ENCODE measurements at places on chromosomes 12 and 14.
A peak's percentile ranks its signal among the peaks of the same experiment; 100 is the strongest.

- DNase-seq = no peak
These were observed 6.0 kb upstream of the IFT81 start for GRCh38 chr12:110117956-110118685.

- no peak for DNase-seq
These were observed 35.7 kb downstream of the RAB21 start for GRCh38 chr12:71790331-71790730.

DNA sequence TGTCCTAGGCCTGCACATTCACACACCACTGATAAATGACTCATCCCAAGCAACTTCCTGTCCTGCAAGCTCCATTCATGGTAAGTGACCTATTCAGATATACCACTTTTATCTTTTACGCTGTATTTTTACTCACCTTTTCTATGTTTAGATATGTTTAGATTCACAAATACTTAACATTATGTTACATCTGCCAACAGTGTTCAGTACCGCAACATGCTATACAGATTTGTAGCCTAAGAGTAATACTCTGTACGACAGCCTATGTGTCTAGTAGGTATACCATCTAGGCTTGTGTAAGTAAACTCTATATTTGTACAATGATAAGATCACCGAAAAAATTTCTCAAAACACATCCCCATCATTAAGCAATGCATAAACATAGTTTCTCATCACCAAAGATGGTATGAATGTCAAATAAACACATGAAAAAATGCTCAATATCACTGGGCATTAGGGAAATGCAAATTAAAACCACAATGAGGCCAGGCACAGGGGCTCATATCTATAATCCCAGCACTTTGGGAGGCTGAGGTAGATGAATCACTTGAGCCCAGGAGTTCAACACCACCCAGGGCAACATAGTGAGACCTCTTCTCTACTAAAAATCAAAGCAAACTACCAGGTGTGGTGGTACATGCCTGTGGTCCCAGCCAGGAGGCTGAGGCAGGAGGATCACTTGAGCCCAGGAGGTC is 20.7 kb downstream of the ATXN2 start:
- no peak for DNase-seq

GRCh38 chr12:78928200-78929074 is 63.9 kb downstream of the SYT1 start:
- no peak for DNase-seq

- no peak for DNase-seq
These were observed 33.0 kb downstream of the MRPS35 start for GRCh38 chr12:27743601-27744000.

DNA sequence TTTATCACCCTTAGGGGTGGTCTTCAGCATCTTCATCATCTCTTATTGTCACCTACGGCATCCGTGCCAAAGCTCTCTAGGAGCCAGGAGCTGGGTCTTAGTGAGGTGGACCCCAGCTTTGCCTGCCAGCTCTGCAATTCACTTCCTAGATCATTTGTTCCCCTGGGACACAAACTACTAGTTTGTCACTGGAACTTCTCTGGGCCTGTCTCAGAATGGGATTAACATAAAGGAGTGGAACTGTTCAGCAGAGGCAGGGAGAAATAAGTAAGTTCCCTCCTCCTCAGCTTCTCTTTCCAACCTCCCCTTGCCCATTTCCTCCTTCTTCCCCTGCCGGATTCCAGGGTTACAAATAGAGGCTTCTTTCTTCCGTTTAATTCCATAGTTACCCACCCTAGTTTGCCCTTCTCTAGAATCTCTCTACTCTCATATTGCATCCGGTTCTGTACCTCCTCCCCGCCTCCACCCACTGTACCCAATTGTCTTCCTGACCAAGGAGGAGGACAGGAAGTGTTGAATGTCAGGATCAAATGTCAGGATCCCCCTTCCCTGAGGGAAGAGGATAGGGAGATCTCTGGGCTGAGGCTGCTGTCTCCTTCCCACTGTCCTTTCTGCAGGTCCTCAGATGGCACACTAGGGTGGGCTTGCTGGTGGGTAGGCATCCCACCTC is 25.0 kb downstream of the LARP4 start:
- DNase-seq = no peak

DNA sequence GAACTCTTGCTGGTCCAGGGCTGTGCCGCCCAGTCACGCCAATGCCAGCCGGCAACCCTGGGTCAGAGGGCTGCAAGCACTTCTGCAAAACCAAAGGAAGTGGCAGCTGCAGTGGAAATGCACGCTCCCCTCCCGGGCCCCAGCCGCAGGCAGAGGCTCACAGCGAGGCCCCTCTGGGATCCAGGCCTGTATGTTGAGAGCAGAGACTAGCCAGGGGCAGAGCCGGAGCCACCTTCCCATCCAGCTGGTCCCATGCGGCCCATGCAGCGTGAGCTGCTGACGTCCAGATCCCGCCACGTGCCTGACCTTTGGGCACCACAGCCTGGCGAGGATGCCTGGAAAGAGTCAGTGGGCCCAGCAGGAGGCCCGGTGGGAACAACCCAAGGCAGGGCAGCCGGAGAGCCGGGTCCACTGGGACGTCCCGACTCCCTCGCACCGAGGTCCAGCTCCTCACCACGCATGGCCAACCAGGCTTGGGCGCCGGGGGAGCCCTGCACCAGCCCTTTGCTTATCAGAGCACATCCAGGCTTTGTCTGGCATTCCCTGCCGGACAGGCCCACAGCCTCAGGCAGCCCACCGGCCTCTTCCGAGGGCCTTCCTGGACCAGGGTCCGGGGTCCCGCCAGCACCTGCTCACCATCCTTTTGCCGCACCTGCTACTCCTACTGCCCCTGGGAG is 4.3 kb downstream of the GPR132 start:
- DNase-seq = no peak

DNA sequence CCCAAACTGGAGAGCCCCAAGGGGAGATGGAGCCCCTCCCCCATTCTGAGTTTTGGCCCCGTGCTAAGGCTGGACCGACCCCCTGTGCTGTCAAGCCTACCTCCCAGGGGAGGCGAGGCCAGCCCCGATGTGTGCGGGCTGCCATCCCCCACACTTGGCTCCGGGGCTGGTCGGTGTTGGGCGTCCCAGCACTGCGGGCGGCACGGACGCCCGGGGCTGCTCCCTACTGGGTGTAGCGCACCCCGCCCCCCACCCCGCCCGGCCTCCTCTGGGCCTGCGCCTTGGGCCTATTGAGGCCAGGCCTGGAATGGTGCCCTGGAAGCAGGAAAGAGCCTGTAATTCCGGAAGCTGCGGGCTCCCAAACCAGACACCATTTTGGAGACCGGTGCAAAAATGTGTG is 2.6 kb downstream of the DCAF4 start:
- no peak for DNase-seq

DNA sequence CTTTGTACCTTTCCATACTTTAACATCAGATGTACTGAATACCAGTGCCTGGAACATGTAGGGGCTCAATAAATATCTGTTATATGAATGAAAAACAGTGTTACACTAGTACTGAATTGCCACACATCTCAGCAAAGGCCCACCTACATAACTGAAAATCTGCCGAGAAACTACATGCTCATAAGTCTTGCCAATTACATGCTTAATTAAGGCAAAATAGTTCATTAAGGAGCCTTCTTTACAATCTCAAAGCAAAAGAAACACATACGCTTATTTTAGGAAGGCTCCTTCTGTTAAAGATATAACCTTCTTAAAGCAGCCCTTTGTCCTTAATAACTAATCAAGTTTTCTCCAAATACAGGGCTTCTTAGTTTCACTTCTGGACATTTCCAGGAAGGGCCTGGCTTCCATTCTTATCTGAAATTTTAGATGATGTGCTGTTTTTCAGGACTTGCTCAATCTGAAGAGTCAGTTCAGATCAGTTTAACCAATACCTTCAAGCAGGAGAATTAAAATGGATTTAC is 11.5 kb downstream of the LIMA1 start:
- no peak for DNase-seq

DNA sequence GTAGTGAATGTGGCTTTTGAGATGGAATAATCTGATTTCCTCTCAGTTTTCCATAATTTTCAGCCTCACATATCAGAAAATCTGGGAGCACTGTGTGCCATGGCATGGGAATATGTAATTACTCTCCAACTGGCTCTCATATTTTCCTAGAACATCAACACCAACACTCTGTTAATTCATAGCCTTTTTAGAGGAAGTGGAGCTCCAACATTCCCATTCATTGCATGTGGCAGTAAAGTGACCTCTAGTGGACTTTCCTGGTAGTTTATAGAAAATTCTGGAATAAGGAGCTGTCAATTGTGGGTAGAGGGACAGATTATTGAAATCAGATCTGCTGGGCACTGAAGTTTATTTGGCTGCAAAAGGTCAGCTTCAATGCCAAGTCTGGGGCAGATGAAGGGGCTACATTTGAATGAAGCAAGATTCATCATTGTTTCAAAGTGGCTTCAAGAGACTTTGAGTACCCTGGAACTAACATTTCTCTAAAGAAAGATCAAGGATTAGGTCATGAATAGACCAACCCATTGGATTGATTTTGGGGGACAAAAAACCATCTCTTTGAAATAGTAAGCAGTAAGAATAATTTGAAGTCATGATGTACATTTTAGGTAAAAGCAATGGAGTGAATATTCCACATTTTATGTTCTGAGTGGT is 23.6 kb upstream of the USP44 start:
- peak; percentile 25 for DNase-seq

GRCh38 chr14:60250257-60251035 is 1.4 kb downstream of the PPM1A start:
- no peak for DNase-seq

DNA sequence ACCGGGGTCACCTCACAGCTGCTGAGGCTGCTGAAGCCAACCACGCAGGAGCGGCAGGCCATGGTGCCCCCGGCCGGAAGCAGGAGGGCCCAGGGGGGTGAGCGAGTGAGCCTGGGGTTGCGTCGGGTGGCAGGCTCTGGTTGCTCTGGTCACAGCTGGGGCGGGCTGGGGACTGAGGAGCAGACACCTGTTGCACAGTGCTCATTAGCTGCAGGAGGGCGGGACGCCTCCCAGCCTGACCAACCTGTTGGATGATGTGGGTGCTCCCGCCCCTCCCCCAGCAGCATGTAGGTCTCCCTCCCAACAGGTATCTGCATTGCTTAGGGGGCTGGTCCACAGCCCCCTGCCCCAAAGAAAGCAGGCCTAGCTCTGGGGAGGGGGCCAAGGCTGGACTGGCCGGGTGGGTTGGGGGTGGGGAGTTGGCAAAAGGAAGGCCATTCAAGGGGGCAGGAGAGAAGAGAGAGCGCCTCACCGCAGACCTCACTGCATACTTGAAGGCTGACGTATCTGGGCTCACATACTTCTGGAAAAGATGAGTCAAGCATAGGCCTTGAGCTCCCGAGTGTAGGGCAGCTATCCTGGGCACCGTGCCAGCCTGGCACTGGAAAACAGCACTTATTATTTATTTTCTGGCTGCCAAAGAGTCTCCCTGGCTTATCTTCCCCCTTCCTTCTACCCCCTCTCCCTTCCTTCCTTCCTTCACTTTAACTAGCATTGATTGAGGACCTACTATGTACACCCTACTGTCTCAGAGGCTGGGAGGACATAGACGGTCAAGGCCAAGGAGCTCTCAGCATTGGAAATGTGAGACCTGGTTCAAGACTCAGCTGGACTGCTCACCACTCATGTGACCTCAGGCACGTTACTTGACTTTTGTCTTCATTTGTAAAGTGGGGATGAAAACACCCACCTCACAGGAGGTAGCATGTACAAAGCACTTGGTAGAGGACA is at the start of gene KRT80:
Gene KRT80, minus strand, starts transcription at position 174 of the 951 bp plus-strand sequence. Its CDS starts 112 bp downstream, at position 62.
- no peak for DNase-seq

DNA sequence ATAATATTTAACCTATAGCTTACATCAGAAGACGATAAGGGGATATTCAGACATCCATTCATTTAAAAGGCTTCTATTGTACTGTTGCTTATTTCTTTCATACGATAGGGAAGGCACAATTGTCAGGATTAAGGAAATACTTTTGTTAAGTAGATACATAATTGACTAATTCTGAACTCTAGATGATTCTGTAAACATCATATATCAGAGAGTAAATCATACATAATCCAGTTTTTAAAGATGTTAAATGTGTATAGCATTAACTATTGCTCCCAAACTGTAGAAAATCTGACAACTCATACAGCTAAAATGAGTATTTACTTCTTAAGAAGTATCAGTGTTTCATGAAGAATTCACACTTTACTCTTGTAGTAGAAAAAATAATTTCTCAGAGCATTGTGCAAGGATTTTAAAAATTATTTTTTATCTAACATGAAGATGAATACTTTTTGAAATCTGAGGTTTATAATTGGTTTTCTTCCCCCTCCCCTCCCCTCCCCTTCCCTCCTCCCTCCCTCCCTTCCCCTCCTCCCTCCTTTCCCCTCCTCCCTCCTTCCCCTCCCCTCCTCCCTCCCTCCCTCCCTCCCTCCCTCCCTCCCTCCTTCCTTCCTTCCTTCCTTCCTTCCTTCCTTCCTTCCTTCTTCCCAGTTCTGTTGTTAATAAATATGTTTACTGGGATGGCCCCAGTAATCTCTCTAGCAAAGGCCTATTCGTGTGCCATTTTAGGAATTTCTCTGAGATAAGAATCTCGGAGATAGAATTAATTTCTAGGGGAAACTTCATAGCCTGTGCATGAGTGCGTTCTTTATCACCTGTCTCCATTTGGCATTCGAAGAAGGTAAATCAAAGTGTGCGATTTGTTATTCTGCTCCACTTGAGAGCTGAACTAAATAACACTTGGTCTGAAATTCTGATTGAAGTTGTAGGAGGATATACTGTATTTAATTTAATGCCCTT is 2.3 kb downstream of the NPAS3 start:
- no peak for DNase-seq

- DNase-seq = no peak
These were observed 3.3 kb downstream of the OR10AD1 start for GRCh38 chr12:48199774-48200221.

- DNase-seq = no peak
These were observed 161.7 kb upstream of the RMST start for GRCh38 chr12:97300891-97301290.

- peak; percentile 44 for DNase-seq
These were observed 1.2 kb downstream of the PPP1R12A start for GRCh38 chr12:79933532-79934264.

- no peak for DNase-seq
These were observed 98.6 kb downstream of the KICS2 start for GRCh38 chr12:64123448-64123847.

- no peak for DNase-seq
These were observed 412.5 kb downstream of the ZFP36L1 start for GRCh38 chr14:68380329-68380741.

GRCh38 chr12:14558473-14558959 is 9.2 kb downstream of the PLBD1 start:
- no peak for DNase-seq

DNA sequence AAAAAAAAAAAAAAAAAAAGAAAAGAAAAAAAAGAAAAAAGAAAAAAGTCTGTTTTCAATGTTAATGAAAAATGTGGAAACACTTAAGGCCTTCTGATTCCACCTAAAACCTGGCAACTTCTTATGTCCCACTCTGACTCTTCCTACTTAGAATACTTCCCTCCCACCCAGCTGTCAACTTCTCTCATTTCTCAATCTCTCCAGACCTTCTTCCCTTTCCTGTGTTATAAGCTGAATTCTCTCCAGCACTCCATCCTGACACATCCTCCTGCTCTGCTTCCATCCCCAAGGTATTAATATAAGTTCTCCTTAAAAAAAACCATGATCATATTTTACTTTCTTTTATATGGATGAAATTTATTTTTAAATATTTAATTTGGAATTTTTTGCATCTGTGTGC is 20.3 kb upstream of the TMTC1 start:
- no peak for DNase-seq

- DNase-seq = no peak
These were observed 58.2 kb downstream of the GALNT9 start for GRCh38 chr12:132270969-132271754.

GRCh38 chr14:81401420-81402122 is 1.4 kb upstream of the STON2 start:
- DNase-seq = no peak

- peak; percentile 61 for DNase-seq
These were observed 43.5 kb downstream of the ERH start for GRCh38 chr14:69354383-69355153.
